ENCODE measurements at places on chromosomes 5 and 9.
A peak's percentile ranks its signal among the peaks of the same experiment; 100 is the strongest.

- DNase-seq, result peak; percentile 95
These were observed 23.1 kb downstream of the SLC25A25 start for GRCh38 chr9:128091144-128091543.

- no peak for DNase-seq
These were observed 522.8 kb downstream of the DMRTA1 start for GRCh38 chr9:22969350-22969979.

- no peak for DNase-seq
These were observed 41.6 kb downstream of the GABBR2 start for GRCh38 chr9:98667005-98667640.

GRCh38 chr9:17627641-17628040 is 48.8 kb downstream of the SH3GL2 start:
- peak; percentile 11 for DNase-seq

DNA sequence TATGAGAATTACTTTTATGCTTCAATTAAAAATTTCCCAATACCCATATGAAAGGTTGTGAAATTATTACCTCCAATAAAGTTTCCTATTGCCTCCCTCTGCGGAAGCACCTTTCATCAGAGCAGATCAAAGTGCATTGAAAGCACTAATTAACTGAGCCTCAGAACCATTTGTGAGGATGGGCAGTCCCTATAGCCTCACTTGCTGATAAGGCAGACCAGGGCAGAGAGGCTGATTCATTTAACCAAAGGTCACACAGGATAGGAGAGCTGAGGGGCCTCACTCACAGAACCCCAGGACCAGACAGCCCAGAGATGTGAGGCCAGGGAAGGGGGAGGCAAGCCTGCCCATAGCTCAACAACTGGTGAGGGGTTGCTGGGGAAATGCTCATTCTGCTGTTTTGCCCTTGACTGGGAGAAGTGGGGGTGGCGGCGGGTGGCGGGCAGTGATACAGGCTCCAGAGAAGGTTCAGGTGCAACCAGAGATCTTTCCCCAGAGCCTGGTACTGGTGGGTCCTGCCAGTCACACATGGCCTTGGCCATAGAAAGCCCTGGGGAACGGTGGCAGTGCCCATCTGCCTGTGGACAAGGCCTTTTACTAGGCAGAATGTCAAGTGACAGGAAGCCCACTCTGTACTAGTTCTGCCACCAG is 57.9 kb downstream of the MACROH2A1 start:
- no peak for DNase-seq

GRCh38 chr5:172756764-172757393 is 14.1 kb downstream of the DUSP1 start:
- DNase-seq, result no peak

- no peak for DNase-seq
These were observed 121.8 kb downstream of the NSG2 start for GRCh38 chr5:174167080-174167910.

DNA sequence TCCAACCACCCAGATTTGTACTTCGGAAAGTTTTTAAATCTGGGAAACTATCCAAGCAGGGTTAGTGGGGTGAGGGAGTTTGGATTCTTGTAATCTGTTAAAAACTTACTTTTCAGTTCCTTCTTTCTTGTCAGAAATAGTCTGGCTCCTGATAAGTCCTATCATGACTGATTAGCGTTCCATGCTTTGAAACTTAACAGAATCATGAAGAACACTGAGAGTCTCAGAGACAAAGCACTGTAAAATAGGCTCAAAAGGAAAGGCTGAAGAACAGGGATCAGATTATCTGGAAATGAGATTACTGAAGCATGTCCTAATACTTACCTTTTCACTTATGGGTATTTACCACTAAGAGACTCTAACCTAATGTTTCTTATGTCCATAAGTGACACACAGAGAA is 242.5 kb downstream of the ARRDC3 start:
- no peak for DNase-seq

DNA sequence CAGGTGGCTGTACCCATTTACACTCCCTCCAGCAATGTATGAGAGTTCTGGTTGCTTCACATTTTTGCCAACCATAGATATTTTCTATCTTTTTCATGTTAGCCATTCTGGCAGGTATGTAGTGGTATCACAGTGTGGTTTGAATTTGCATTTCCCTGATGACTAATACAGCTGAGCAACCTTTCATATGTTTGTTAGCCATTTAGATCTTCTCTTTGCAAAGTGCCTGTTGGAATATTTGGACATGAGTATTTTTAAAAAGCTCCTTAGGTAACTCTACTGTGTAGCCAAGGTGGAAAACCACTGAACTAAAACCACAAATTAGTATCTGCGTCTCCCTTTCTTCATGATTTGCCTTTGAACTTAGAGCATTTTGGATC is 31.9 kb downstream of the IRF1 start:
- DNase-seq, result peak; percentile 77

- peak; percentile 35 for DNase-seq
These were observed 145.4 kb upstream of the RAD23B start for GRCh38 chr9:107137495-107138202.

DNA sequence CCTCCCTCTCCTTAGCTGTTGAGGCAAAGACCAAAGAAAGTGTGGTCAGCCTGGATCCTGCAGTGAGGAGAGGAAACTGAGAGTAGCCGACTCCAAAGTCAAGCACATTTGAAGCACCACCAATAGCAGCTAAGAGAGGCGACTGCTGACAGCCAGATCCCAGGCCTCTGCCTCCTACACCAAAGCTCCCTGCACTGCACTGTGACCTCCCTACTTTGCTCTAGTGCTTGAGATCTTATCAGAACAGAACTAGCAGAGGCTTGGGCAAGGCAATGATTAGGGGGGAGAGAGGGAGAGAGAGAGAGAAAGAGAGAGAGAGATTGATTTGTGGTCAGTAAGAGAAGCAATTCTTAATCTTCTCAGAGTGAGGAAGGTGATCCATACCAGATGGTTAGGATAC is 216.3 kb downstream of the CDK5RAP2 start:
- DNase-seq, result no peak

DNA sequence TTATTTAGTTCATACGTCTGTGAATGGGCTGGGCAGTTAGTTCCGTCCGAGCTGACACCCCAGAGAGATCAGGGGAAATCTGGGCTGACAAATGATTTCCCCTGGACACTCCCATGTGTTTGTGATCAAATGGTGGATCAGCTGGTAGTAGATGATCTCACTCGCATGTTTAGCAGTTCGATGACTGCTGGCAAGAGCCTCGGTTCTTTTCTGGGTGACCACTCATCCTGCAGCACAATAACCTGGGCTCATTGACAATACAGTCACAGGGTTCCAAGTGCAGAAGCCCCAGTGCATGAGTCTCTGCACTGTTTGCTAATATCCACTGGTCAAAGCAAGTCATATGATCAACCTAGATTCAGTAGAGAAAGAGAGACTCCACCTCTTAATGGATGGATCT is 155.9 kb downstream of the NR2F1-AS1 start:
- DNase-seq, result no peak

DNA sequence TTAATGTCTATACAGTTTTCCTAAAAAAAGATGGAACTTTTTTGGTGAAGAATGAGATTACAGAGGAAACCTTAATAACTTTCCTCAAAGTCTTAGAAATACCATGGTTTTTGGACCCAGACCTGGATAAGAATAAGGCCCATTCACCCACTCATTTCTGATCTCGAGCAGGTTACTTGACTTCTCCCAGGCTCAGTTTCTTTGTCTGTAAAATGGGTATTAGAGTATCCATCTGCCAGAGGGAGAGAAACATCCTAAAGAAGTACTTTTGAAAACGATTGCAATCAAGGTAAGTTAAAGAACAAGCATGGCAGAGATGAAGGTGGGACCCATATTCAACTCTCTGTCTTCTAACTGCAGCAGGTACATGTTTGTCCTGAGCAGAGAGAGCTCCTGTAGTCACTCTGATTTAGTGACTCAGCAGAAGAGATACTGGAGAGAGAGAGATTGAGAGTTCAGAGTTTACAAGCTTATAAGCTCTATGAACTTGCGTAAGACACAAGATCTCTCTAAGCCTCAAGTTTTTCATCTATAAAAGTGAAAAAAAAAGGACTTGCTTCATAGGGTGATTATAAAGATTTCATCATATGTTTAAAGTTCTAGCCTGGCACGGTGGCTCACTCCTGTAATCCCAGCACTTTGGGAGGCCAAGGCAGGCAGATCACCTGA is 379.4 kb upstream of the SGCD start:
- peak; percentile 1 for DNase-seq

DNA sequence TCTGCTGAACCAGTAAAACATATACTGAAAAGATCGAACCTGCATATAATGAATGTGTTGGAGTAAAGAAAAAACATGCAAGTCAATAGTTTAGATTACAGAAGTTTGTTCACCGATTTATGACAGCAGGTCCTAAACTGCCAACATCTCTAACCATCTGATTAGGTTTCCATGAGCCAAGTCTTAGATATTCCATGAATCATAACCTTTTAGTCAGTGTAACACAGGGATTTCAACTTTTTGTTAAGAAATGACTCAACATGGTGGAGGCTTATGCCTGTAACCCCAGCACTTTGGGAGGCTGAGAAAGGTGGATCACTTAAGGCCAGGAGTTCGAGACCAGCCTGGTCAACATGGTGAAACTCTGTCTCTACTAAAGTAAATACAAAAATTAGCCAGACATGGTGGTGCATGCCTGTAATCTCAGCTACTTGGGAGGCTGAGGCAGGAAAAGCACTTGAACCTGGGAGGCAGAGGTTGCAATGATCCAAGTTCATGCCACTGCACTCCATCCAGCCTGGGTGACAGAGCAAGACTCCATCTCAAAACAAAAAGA is 38.7 kb downstream of the APC start:
- DNase-seq, result peak; percentile 93

DNA sequence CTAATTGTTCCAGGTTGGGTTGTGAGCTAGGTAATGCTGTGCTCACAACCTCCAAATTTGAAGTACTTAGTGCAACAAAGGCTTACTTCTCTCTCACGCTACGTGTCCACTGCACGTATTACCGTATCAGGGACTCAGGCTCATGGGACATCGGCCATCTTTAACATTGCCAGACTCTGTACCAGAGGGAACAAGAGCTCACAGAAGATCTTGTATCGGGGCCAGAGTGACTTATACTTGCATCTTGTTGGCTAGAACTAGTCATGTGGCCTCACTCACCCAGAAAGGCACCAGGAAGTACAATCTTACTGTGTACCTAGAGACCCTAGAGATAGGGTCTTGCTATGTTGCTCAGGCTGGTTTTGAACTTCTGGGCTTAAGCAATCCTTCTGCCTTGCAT is 81.1 kb upstream of the KLF9 start:
- DNase-seq, result no peak

DNA sequence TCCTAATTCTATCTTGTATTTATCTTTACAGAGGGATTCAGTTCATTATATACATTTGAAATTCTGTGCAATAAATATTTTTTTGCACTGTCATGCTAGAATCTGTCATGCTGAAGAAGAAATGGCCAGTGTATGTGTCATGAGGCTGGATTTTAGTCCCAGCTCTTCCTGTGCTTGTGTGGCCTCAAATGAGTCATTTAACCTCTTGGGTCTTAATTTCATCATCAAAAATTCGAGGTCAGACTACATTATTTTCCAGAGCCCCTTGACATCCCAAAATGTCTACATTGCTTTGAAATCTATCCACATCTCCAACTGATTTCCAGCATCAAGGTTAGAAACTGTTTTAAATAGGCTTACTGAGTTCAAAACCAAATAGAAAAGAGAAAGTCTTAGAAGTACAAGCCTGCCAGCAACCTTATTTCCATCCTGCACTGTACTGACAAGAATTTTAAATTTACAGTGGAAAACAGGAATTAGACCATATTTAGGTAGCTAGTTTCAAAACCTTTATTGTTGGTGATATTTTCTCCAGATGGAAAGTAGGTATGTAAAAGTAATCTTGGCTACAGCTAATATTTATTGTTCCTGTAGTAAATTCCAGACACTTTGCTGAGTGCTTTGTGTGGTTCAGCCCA is 96.7 kb upstream of the MAMDC2 start:
- DNase-seq, result peak; percentile 91

DNA sequence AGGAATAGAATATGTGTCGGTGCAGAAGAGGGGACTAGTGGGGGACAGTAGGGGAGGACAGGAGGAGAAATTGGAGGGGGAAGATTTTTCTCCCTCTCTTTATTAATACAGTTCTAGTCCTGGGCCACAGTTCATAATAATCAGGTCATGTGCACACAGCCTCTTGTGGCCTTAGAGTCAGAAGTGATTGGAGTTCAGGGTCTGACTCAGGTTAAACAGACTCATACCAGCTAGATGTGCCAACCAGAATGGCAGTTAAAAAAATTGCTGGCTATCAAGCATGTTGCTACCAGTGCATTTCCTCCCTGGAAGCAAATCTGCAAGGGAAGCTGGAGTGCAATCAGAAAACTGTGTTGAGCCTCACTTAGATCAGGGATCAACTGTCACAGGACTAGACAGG is 132.7 kb upstream of the MAP1B start:
- no peak for DNase-seq

DNA sequence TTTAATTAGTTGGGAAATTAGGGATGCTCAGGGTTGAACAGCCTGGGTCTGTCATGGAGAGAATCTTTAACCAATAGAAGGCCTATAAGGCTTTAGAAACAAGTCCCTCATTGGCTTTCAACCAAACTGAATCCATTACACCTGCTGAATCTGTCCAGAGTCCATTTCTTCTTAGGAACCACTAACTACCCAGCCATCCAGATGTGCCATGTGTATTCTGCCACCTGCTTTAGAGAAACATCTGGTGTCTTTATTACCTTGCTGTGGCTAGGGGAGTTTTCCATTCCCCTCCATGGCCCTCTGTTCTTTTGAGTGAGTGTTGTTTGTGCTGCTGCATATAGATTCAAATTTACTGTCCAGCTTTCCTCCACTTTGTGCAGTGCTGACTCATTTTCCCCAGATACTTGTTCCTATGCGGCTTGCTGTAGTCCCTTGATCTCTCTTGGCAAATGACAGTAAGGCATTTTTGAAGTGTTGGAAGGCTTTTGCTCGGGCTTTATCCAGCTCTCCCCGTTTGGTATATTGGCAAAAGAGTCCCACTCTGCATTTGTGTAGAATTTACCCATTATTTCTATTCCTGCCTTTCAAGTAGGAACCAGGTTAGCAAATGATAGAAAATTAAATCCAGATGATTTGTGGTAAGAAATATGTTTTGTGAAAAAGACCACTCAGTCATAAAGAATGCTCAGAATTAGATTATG is 54.6 kb downstream of the NLN start:
- DNase-seq, result peak; percentile 74

- no peak for DNase-seq
These were observed 96.1 kb downstream of the SEMA6A start for GRCh38 chr5:116478491-116478890.

DNA sequence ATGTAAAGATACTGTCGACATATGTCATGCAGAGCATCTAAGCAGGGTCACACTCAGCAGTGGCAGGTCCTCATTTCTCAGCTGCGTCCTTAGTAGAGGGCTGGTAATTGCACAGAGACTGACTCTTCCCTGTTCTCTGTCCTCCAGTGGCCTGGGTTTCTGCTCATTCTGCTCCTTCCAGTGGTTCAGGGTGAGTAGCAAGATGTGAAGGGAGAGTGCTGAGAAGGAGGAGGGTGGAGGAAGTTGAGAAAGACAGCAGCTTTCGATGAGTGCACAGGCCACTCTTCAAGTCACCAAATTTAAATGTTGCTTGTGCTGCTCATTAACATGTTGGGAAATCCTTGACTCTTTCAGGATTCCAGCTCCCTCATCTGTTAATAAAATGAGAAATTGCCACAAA is 203.9 kb downstream of the FBXL7 start:
- DNase-seq, result no peak

- DNase-seq, result no peak
These were observed 176.9 kb downstream of the RORB start for GRCh38 chr9:74674077-74674476.
